ENCODE measurements at places on chromosomes 12 and 14.
A peak's percentile ranks its signal among the peaks of the same experiment; 100 is the strongest.

DNA sequence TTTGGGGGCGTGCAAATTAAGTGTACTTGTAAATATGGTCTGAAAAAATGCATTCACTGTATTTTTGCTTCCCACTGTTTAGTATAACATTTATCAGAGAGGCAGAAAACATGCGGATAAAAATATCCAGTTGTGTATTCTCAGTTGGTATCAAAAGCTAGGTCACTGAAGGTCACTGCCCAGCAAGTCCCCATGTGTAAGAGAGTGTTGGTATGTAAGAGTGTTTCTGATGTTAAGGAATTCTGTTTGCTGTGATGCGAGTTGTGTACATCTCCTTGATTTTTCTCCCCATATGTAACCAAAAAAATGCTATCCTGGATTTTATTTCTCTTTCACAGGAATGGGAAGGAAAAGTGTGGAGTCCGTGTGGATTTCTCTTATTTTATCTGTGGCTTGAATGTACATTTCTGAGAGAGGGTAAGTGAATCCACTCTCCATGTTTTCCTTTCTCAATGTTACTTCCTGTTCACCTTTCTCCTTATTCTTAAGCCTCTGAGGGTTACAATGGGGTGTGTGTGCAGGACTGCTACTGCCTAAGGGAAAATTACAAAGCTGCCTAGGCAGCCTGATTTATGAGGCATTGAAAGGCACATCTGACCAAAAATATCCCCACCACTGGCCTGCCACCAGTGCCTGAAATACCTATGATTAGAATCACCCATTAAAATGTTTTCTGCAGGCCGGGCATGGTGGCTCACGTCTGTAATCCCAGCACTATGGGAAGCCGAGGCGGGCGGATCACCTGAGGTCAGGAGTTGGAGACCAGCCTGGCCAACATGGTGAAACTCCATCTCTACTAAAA, 97.9 kb upstream of the USP44 start:
- DNase-seq, result no peak

GRCh38 chr12:106914796-106915634, 40.7 kb upstream of the TMEM263 start:
- peak; percentile 23 for DNase-seq

DNA sequence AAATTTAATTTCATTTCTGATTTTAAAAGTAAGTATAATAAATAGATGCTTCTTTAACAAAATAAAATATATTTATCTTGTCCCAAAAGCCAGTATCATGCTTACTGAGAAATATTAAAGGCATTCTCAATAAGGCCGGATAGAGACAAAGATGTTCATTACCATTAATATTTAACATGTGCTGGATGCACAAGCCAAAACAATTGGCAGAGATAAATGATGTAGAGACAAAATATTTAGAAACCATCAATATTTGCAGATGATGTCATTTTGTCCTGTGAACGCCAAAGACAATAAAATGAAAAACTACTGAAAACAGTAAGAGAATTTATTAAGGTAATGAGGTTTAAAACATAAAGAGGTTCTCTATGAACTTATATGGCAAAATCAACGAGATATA, 313.5 kb downstream of the ITPR2 start:
- DNase-seq, result no peak

DNA sequence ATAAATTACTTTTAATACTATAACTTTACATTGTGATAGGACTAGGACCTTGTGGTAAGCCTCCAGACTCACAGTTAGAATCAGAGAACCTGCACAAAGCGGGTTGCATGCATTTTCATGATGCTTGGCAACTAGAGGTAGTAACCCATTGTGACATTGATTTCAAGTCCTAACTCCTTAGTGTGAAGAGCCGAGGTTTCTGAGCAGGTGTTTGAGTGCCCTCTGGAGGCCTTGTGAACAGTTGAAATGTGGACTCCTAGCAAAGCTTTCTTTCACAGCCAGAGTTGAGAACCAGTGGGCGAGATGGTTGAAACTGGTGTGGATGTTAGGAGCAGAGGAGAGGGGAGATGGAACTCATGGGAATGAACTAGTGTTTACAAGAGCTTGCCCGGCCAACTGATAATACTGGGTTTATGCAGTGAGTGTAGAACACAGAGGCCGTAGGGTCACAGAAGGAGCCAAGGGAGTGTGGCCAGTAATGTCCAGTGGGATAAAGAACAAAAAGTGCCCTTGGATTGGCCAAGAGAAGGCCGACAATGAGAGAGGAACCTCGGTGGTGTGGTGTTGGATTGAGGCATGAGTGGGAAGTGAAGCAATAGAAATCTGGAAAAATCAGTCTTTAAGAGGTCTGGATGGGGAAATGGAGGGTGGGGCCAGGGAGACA, 10.9 kb downstream of the ZNF664 start:
- peak; percentile 43 for DNase-seq

DNA sequence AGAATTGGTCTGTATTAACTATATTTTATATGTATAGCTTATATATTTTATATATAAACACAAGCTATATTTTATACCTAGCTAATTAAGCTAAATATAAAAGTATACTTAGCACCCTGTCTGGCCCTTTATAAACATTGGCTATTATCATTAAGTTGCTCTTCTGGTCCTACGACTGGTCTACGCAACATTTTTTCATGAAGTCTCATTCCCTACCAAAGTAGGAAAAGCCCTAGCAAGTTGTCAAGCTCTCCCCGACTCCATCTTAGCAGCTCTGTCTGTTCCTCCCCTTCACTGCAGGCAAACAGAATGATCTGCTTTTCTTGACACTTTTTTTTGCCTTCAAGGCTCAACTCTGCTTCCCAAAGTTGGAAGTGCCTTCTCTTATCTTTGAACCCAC, 36.7 kb upstream of the ELK3 start:
- no peak for DNase-seq

DNA sequence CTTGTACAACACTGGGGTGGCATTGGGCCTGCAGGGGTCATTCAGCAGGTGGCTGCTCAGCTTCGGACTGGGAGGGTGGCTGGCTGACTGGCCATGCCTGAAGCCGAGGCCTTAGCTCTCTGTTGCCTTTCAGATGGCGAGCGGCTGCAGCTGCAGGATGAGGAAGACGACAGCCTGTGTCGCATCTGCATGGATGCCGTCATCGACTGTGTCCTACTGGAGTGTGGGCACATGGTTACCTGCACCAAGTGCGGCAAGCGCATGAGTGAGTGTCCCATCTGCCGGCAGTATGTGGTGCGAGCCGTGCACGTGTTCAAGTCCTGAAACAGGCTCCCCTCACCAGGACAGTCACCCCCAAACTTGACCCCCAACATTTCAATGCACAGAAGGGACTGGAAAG, 23.3 kb downstream of the RNF34 start:
- DNase-seq, result no peak

DNA sequence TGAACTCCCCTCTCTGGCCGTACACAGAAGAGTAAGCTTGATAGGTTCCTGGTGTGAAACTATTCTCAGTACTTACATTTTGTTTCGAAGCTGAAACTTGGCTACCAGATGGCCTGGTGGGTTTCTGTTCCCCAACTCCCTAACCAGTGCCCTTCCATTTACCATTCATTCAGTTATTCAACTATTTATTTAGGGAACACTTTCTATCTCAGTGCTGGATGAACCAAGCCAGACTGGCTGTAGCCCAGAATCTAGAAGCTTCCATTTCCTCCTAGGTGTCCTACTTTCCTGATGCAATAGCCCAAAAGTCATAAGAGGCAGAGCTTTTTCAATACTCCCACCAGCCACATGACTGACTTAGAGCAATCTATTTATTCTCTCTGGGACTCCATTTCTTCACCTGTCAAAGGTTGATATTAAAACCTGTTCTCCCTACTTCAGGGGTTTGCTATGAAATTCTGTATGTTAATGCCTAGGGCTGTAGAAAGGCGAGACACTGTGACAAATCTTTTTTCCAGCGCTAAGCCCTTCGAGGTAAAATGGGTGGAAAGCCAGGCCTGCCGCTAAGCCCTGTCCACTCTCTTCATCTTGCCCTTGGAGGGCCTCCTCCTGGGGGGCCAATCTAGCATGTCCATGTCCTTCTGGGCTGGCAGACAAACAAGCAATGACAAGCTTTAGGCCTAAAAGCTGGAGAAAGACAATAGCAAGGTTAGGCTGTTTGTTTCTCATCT, 8.1 kb upstream of the IRF2BPL start:
- no peak for DNase-seq

DNA sequence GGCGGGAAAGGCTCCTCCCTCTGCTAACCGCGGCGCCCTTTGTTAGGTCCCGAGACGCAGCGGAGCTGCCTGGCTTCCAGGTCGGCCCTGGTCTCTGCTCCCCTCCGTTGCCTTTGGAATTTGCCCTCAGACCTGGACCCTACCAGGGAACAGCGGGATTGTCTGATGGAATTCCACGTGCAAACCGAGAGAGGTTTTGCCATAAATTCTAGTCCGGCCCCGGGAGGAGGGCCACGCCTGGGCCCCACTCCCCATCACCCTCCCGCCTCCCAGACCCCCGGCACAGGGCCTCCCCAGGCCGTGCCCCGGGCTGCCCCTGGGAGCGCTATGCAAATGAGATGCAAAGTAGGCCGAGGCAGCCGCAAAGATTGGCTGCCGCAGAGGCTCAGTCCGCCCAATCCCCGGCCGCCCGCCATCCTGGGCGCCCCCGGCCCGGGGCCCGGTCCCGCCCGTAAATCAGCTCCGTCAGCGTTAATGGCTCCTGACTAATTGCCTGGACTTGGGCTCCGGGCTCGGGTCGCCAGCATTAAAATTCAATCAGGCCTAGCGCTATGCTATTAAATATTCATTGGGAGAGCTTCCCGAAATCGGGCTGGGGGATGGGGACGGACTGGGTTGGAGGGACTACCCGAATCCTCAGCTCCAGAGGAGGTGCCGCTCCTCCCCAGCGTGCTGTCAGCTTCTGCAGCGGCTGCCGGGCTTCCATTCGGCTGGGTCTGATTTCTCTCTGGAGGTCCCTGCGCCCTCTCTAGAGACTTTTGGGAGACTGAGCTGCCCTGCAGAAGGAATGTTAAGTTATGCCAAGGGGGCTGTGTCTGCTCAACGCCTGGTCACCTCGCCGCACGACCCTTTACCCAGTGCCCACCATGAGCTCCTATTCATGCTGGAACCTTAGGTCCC, 15.7 kb upstream of the FIGNL2 start:
- peak; percentile 57 for DNase-seq

DNA sequence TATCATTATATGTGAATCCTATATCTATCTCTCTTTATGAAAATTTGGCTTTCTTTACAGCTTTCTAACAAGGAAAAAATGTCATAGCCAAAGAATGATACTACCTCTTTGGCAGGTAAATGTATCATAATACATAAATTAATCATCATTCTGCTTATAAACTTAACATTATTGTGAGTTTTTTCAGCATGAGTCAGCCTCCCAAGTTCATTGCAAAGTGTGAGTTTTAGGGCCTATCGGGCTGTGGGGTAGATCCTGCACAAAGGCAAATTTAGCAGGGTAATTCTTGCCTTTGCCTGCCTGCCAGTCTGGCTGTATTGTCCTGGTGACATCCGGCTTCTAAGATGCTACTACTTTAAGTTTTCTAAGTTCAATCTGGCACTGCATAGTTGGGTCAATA, 412.6 kb downstream of the MDGA2 start:
- DNase-seq, result no peak

- DNase-seq, result no peak
These were observed 4.9 kb upstream of the DCAF4 start for GRCh38 chr14:72921396-72921795.

DNA sequence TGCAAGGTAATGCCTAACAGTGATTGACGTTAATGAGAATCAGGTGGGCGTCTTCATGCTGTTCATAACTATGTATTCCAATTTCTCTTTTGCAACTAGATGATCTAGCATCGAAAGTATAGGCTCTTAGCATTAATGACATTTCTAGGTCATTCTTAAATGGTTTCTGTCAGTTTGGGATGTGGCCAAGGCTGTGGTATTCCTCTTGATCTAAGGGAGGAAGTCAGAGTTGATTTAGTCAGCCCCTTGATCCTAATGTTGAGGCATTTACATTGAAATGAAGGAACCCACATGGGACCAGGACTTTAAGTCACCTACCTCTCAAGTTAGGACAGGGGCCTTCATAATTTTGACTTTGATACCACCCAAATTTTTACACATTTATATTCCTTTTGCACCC, 448.1 kb downstream of the NPAS3 start:
- no peak for DNase-seq

DNA sequence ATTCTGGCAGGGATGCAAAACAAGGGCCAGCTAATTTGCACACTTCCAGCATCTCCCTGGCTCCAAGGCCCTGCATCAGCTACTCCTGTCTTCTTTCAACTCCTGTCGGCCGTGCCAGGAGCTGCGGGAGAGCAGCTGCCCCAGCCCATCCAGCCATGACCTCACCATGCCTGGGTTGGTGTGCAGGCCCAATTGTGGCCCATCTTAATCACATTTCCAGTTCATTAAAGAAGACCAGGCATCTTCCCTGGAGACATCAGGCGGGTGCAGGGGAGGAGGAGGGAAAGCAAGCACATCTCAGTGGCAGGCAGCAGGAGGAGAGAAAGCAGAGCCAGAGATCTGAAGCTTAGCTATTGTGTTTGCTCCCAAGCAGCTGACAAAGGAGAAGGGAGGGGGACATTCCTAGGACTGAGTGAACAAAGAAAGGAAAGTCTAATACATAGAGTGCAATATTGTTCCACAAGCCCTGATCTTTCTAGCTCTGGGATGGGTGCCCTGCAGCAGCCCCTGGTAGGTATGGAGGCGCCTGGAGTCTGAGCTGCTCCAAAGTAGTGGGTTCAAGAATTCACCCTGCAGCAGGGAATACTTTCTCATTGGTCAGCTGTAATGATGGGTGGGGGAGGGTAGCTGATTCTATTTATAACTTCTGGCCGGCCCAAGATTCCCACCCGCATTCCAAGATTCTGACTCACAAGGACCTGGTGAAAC, 40.1 kb downstream of the VWF start:
- no peak for DNase-seq

- peak; percentile 54 for DNase-seq
These were observed 66.2 kb upstream of the BEGAIN start for GRCh38 chr14:100653409-100653808.

DNA sequence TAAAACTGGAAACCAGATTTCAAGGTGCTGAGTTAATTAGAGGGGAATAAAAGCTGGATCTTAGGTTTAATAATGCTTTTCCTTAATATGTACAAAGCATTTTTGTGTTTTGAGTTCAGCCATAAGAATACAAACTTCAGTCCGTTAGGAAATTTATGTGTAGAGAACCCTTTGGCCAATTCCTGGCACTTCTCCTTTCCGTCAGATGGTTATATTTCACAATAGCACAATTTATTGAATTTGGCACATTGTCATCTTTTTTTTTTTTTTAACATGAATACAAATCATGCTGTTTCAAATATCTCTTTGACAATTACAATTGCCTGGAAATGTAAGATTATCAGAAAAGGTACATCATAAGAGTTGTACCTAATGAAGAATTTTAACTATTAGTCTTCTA, 56.2 kb upstream of the DDHD1 start:
- no peak for DNase-seq

GRCh38 chr12:131008131-131008912, 54.6 kb downstream of the ADGRD1 start:
- DNase-seq, result no peak

- DNase-seq, result no peak
These were observed 7.7 kb upstream of the PPP1R13B start for GRCh38 chr14:103854822-103855733.

DNA sequence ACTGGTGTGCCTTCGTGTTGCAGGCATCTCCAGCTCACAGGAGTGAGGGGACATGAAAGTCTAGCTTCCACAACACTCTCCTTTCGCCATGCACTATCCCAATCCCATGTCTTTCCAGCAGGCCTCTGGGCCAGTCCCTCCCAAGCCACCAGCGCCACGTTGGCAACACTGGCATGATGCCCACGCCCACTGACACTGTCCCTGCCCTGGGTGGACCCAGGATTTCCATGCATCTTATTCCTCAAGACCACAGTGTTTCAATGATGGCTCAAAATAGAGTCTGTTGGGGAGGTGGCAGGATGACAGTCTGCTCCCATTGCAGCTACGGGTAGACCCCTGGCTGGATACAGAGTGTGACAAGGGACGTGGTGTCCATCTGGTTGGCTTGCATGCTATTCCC, 2.3 kb downstream of the SP7 start:
- no peak for DNase-seq
